ENCODE measurements at places on chromosomes 12 and 14.

GRCh38 chr12:128140551-128140950, 126.4 kb upstream of the TMEM132C start:
- peak; percentile 52 for DNase-seq

GRCh38 chr14:93690146-93690545, 98.1 kb downstream of the PRIMA1 start:
- DNase-seq, result no peak

- no peak for DNase-seq
Observed at GRCh38 chr12:102024765-102025164, 37.0 kb downstream of the WASHC3 start.

DNA sequence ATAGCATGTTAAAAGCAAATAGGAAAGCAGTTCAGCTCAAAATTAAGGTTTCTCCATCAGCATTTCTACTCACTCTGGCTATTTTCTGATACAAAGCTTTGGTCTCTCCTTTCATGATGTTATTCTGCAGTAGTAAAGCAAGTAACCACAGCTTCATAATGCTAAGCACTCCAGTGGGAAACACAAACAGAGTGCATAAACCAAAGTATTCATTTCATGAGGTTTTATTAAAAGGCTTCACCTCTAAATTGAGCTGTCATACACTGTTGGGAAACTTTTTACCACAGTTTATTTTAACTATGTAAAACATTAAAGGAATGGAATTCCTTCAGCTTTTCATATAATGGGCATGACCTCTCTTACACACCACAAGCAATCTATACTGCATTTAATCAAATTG, 157.9 kb upstream of the LMO3 start:
- peak; percentile 0 for DNase-seq

DNA sequence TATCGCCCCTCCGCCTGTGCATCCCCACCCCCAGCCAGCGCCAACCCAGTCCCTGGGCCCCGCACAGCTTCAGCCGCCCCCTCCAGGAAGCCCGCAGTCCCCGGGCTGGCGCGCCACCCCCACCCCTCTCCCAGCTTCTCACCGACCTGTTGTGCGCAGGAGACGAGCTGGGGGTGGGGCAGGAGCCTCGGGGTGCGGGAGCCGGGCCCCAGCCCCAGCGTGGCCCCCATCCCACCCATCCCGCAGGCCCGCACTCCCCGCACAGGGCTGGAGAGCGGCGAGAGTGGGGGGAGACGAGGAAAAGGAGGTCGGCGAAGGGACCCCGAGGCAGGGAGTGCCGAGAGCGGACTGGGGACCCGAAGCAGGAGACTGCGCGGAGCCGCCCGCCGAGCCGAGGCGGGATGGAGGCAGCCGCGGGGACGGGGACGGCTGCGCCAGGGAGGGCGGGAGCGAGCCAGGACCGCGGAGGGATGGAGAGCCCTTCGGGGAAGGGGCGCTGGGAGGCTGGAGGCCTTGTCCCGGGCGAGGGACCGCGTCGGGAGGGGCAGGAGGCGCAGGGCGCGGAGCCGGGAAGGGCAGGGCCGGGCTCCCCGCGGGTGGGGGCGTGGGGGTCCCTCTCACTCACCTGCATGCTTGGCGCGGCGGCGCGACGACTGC, 498 bp downstream of the PIANP start:
- no peak for DNase-seq

DNA sequence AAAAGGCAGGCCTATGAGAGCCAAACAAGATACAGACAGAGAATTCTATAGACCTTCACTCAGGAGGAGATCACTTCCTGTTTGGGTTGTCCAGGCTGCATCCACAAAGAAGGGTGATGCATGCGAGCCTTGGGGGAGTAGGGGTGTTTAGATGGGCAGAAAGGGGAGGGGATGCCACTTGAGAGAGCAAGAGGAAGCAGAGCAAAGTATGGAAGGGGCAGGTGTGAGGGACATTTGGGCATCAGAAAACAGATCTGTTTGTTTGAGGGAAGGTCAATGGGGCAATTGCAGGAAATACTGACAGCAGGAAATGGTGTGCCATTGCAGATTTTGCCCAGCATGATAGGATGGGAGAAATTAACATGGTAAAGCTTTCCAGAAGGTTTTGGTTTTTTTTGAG, 146.4 kb upstream of the FOXN3 start:
- no peak for DNase-seq

- no peak for DNase-seq
Observed at GRCh38 chr12:93365616-93366405, 11.9 kb upstream of the NUDT4 start.

- DNase-seq, result no peak
Observed at GRCh38 chr12:130459916-130460315, 122.2 kb downstream of the PIWIL1 start.

GRCh38 chr12:68279227-68280054, 26.0 kb upstream of the IL22 start:
- DNase-seq, result peak; percentile 45

DNA sequence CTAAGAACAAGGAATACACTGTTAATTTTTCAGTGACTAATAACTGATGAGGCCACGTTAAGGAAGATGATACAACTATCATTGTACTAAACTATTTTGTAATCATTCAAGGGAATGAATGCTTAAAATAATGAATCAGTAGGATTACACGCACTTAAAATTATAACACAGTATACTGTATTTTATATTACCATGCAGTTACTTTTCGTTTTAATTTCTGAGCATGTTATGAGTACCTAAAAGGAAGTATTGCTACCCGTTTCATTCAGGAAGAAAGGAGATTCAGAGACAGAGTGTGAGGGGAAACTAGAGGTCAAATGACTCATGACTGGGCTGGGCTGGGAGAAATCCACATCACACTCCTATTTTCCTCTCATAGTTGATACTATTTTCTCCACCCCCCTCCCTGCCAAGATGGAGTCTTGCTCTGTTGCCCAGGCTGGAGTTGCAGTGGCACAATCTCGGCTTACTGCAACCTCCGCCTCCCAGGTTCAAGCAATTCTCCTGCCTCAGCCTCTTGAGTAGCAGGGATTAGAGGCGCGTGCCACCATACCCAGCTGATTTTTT, 202.0 kb downstream of the PPM1H start:
- DNase-seq, result peak; percentile 67

GRCh38 chr14:74620497-74620921, 8.5 kb upstream of the LTBP2 start:
- DNase-seq, result peak; percentile 84

- no peak for DNase-seq
Observed at GRCh38 chr12:57126561-57126960, 1.7 kb upstream of the LRP1 start.

DNA sequence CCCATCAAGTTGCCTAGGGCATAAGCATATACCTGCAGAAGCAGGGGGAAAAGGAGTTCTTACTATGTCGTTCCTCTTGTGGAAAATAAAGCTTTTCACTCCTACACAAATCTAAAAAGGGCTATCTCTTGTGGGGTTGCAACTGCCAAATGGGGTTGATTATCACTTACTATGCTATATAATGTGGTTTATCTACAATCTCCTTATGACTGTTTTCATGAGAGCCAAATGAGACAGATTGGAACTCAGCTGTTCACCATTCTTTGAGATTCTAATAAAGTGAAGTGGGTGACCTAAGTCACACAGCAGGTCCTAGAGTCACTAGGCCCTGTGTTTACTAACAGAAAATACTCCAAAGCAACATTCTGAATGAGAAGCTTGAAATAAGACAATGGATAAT, 47.7 kb downstream of the CIT start:
- no peak for DNase-seq

- no peak for DNase-seq
Observed at GRCh38 chr14:97641827-97642226, 844.6 kb downstream of the VRK1 start.

- no peak for DNase-seq
Observed at GRCh38 chr14:64870160-64870559, 9.5 kb downstream of the SPTB start.

- peak; percentile 98 for DNase-seq
Observed at GRCh38 chr14:61620130-61620946, 75.0 kb upstream of the HIF1A start.

DNA sequence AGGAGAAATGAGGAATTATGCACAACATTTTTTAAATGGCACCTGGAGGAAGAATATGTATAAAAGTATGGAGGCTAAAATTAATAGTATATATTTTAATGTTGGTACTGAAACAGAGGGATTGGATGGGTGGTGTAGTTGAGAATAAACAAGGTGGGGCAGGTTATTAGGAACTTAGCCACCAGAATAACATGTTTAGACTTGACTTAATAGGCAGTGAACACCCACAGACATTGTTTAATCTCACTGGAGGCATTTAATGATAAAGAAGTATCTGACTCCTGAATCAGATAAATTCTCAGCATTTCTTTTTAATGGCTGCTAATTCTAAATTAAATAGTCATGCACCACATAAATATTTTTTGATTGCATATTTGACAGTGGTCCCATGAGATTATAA, 139.7 kb downstream of the CNTN1 start:
- DNase-seq, result no peak

DNA sequence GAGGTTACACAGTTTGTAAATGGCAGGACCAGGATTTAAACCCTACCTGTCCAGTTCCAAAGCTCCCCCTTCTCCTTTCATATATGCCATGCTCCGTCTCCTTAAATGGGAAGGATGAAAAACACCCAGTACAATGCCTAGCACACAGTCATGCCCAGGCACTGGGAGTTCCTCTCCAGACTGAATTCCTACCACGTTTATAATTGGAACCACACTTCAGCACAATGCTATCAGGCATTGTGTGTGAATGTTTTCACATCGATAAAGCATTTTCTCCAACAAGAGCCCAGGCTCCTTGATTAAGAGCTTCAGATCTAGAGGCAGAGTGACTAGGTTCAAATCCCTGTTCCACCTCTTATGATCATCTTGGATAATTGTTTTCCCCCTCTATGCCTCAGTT, 2.7 kb upstream of the NUAK1 start:
- no peak for DNase-seq

DNA sequence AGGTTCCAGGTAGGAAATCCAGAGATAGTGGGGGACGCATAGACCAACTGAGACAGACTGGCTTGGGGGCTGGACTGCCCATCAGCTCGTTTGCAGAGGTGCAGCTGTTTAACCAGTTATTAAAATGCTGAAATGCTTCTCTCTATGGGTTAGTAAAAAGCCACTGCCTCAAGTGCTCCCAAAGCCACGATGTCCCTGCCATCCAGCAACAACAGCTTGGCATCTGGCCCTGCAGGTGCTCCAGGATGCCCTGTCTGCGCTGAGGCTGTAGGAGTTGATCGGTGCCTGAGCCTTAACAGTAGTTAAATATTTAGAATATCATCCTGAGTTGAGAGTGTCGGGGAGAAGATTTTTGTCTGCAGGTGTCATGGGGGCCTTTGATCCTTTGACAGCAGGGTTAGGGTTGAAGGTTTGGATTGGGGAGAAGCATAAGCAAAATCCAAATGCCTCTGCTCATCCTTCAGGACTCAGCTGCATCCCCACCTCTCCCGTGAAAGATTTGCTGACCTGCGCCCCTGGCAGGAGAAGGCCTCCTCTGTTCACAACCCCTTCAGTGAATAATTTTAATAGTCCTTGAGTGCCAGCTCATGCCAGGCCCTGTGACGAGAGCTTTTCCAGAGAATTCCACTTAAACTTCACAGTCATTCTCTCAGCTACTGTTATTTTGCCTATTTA, 127.3 kb upstream of the PWP1 start:
- DNase-seq, result no peak

GRCh38 chr14:72607386-72608130, 286.3 kb downstream of the DPF3 start:
- DNase-seq, result peak; percentile 22

- peak; percentile 41 for DNase-seq
Observed at GRCh38 chr12:85322715-85323114, 42.7 kb downstream of the ALX1 start.

DNA sequence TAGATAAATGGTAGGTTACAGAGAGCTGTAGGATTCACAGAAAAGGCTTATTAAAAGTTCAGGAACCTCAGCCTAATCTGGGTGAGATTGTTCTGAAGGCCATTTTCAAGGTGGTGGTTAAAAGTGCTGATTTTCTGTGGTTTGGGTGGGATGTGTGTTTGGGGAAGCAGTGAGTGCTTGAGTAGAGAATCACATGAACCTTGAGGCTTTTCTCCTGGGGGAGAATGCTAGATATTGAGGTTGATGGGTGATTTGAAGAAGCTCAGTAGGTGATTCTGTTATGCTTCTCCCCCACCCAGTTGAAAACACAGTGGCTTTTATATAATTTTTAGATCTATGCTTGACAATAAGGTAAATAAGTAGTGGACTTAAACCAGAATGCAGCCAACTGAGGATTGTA, 420.9 kb downstream of the PCNX1 start:
- no peak for DNase-seq

- no peak for DNase-seq
Observed at GRCh38 chr12:1656902-1657301, 27.9 kb downstream of the WNT5B start.

GRCh38 chr14:63854330-63854729, 1.5 kb downstream of the SYNE2 start:
- DNase-seq, result no peak

DNA sequence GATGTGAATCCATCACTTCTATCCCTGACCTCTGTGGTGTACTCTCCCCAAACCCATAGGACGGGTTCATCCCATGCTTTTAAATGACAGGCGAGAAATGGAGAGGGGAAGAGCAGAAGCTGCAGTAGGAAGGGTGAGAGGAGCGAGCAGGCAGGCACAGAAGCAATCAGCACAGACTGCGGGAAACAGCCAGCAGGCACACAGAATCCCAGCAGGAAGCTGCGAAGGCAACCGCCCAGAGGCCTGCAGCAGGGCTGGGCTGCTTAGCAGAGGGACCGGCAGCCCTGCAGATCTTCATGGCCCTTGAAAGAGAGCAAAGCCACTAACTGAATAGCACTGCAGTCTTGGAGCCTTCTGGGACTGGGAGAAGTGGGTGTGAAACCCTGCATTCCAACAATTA, 287.0 kb upstream of the FKBP4 start:
- no peak for DNase-seq

DNA sequence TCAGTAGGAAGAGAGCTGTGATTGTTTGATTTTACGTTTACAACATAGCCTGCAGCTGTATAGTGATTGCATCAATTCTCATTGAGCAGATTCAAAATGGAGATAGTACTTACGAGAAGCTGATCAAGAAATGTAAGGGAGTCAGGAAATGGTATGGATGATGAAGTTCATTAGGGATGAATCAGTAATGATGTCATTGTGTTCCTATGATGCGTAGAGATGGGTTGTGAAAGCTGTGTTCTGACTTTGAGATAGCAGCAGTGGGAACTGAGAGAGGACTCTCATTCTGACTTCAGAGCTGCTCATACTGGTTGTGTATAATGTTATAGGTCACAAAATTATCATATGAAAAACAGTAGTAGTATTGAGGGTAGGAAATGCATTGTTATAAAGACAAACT, 44.0 kb downstream of the TTLL5 start:
- peak; percentile 11 for DNase-seq

DNA sequence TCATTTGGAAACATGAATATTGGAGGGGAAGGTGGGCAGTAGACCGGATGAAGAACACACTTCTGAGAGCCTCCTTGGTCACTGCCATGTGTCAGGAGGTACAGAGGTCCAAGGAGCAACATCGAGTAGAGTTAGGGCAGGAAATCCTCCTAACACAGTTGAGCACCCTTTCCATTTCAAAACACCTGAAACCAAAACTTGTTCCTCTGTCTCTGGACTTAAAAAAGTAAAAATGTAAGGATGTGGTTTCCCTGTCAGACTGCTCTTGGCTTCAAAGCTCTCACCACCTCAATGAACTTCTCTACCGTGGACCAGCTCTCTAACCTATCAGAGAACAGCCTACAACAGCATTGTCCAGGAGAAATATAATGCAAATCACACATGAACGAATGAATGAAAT, 573.9 kb downstream of the NOVA1 start:
- DNase-seq, result no peak

Measured in fibroblast of villous mesenchyme (primary cell).